ENCODE measurements at places on chromosomes 16 and 17. TPM values are rescaled to one million over a fixed set of nuclear protein-coding genes. Genes with fewer than 3 reads are reported as not detected.

- no peak overlapping the region for H3K27ac ChIP-seq
- DNase-seq = no peak
- H3K4me1 ChIP-seq = no peaks in the 10 kb centered on the region
- no peak overlapping the region for H3K4me3 ChIP-seq
- no peaks in the 10 kb centered on the region for H3K27me3 ChIP-seq
- H3K36me3 ChIP-seq = no peaks in the 10 kb centered on the region
These were observed 14.1 kb downstream of the MFSD11 start for GRCh38 chr17:76752006-76752405.

GNG13 gene
- not detected for total RNA-seq

MT1H gene
- not detected for total RNA-seq

DNA sequence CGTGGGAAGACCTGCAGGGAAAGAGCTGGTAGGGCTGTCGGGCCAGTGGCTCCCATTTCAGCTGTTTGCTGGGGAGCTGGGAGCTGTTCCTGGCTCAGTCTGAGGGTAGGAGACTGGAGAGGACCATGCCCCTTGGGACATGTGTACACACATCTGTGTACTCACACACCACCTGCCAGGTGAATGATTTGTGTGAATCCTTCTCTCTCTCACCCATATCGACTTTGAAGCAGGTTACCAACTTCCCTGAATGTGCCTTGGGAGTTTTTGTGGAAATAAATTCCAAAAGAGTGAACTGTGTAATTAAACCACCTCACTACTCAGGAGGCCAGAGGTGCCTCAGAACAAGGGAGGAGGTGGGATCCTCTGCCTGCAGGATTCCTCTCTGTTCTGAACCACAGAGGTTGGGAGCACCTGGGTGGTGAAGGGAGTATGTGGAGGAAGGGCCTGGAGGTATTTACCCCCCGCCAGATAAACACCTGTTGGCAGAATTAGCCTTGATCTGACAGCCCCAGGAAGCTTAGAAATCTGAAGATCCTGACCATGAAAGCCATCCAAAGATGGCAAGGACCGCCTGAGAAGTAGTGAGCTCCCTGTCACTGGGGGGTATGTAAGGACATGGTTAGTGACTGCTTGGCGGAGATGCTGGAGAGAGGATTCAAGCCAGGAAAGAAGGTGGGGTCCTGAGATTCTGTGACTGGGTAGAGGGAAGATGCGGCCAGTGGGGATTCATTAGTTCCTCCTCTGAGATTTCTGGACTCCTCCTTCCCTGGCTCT lies 3.3 kb downstream of the ABCC3 start:
- no peak overlapping the region for H3K4me3 ChIP-seq
- no peaks in the 10 kb centered on the region for H3K27me3 ChIP-seq
- DNase-seq = no peak
- H3K36me3 ChIP-seq = no peaks in the 10 kb centered on the region
- H3K27ac ChIP-seq = no peak overlapping the region

DNA sequence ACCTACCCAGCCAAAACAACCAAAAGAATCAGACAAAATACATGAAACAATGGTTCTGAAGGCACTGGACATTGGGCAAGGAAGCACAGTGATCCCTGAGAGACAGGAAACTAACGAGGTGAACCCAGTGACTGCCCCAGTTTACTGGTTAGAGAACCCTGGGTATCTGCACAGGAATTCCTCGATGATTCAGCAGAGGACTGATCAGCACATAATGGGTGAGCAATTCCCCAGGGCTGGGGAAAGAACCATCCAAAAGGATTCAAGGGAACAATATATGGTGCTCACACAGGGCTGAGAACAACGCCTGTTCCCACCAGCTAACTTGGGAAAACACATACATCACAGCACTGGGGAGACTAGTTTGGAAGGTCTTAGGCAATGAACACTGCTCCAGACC lies 167.2 kb downstream of the PARN start:
- no peak for DNase-seq
- no peaks in the 10 kb centered on the region for H3K4me1 ChIP-seq
- no peaks in the 10 kb centered on the region for H3K27me3 ChIP-seq
- H3K4me3 ChIP-seq = no peak overlapping the region
- no peaks in the 10 kb centered on the region for H3K36me3 ChIP-seq

- H3K4me3 ChIP-seq = no peak overlapping the region
- H3K4me1 ChIP-seq = no peaks in the 10 kb centered on the region
- no peaks in the 10 kb centered on the region for H3K27me3 ChIP-seq
- H3K27ac ChIP-seq = peak overlapping the region; percentile 29
- H3K36me3 ChIP-seq = no peaks in the 10 kb centered on the region
- no peak for DNase-seq
These were observed 5.3 kb upstream of the COL1A1 start for GRCh38 chr17:50206604-50207293.
